ENCODE measurements at places on chromosomes 4 and X. TPM values are rescaled to one million over a fixed set of nuclear protein-coding genes. Genes with fewer than 3 reads are reported as not detected.

The CCDC120 gene
- 19.5 TPM for polyA plus RNA-seq

The OSTC gene
- polyA plus RNA-seq: 280 TPM

The NOA1 gene
- polyA plus RNA-seq: 23.7 TPM

The PARM1 gene
- polyA plus RNA-seq: 41.9 TPM

The USP51 gene
- polyA plus RNA-seq: 8.5 TPM

The GYPB gene
- polyA plus RNA-seq: 8.4 TPM

The PHOX2B gene
- polyA plus RNA-seq: 0.06 TPM

The MAGEA10 gene
- not detected for polyA plus RNA-seq

The EMCN gene
- 34.4 TPM for polyA plus RNA-seq

The F9 gene
- polyA plus RNA-seq: not detected

The SSX4 gene
- polyA plus RNA-seq: not detected

The SPON2 gene
- polyA plus RNA-seq: 7.7 TPM

The NAT8L gene
- 4.4 TPM for polyA plus RNA-seq

The GPAT3 gene
- 16.7 TPM for polyA plus RNA-seq

The SHOX gene
- polyA plus RNA-seq: 0.17 TPM

The RUFY3 gene
- 154 TPM for polyA plus RNA-seq

The ATXN3L gene
- polyA plus RNA-seq: not detected

The SLC9A7 gene
- 3.2 TPM for polyA plus RNA-seq

The TMPRSS11D gene
- 0.28 TPM for polyA plus RNA-seq

The LRCH2 gene
- 14.0 TPM for polyA plus RNA-seq

The IL15 gene
- polyA plus RNA-seq: 0.74 TPM

The LDOC1 gene
- polyA plus RNA-seq: 73.0 TPM

The C4orf51 gene
- not detected for polyA plus RNA-seq

The GLOD5 gene
- 2.3 TPM for polyA plus RNA-seq

The ODAPH gene
- 0.31 TPM for polyA plus RNA-seq

The SOD3 gene
- polyA plus RNA-seq: 13.9 TPM

The YIPF7 gene
- polyA plus RNA-seq: 0.32 TPM

The F8A2 gene
- polyA plus RNA-seq: not detected

The ERCC6L gene
- 4.2 TPM for polyA plus RNA-seq

The ASB5 gene
- 0.20 TPM for polyA plus RNA-seq

The SPANXB1 gene
- not detected for polyA plus RNA-seq

The PTPN13 gene
- 73.7 TPM for polyA plus RNA-seq

The ELK1 gene
- polyA plus RNA-seq: 27.5 TPM

The SPANXA1 gene
- polyA plus RNA-seq: not detected

The TRPC5OS gene
- not detected for polyA plus RNA-seq

All from left lung (tissue), 14 donors.